ENCODE measurements at places on chromosomes 16 and 17. TPM values are rescaled to one million over a fixed set of nuclear protein-coding genes. Genes with fewer than 3 reads are reported as not detected.

HSDL1 gene
- 21.8 TPM for total RNA-seq

PRR29 gene
- 0.26 TPM for total RNA-seq

C1QTNF8 gene
- not detected for total RNA-seq

WNT9B gene
- not detected for total RNA-seq

MMP25 gene
- not detected for total RNA-seq

MT1A gene
- total RNA-seq: 5.3 TPM

MYH2 gene
- not detected for total RNA-seq

CARD14 gene
- total RNA-seq: 0.17 TPM

TP53TG3B gene
- total RNA-seq: not detected

MT1E gene
- 251 TPM for total RNA-seq

NPIPB13 gene
- 1.3 TPM for total RNA-seq

METRNL gene
- total RNA-seq: 114 TPM

ZG16B gene
- total RNA-seq: not detected

DNA sequence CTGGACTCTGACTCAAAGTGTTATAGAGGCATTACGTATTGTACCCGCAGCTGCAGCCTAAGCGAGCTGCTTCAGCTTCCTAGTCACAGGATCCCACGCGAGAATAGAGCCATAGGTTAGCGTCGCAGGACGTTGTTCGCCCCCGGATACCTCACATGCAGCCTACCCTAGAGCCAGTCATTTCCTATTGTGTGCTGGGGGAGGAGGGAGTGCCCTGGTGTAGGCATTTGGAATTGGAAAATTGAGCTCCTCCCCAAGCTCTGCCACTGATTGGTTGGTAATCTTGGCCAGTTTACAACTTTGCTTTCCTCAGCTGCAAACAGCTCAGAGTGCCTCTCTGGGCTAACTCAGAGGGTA, 530 bp downstream of the NAA60 start:
- no peaks in the 10 kb centered on the region for H3K36me3 ChIP-seq
- H3K4me3 ChIP-seq: peak overlapping the region; percentile 75
- no peaks in the 10 kb centered on the region for H3K4me1 ChIP-seq
- H3K27ac ChIP-seq: peak overlapping the region; percentile 84
- H3K27me3 ChIP-seq: no peaks in the 10 kb centered on the region

DNA sequence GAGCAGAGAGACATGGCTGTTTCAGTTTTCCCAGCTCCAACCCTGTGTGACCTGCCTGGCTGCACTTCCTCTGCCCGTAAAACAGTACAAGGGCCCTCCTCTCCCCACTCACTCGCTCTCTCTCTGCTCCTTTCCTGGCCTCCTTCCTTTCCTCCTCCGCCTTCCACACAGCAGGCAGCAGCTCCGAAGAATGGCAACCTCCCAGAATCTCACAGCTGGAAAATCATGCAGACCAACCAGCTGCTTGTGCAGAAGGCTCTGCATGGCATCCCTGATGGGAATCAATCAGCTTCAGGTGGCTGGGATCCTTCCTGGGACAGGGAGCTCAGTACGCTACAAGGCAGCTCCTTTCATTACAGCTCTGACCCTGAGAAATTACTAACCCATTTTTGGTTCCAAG, 27.4 kb downstream of the TMEM132E start:
- H3K27ac ChIP-seq: no peak overlapping the region
- H3K4me3 ChIP-seq: no peak overlapping the region
- no peaks in the 10 kb centered on the region for H3K4me1 ChIP-seq
- H3K36me3 ChIP-seq: no peaks in the 10 kb centered on the region

- H3K4me3 ChIP-seq: no peak overlapping the region
- H3K27me3 ChIP-seq: peaks cover 24% of the 10 kb centered on the region
- H3K36me3 ChIP-seq: no peaks in the 10 kb centered on the region
- DNase-seq: no peak
- H3K4me1 ChIP-seq: no peaks in the 10 kb centered on the region
- H3K27ac ChIP-seq: no peak overlapping the region
Measured at GRCh38 chr16:3171855-3172593, 16.0 kb upstream of the OR1F1 start.

- H3K36me3 ChIP-seq: no peaks in the 10 kb centered on the region
- no peak overlapping the region for H3K4me3 ChIP-seq
- no peaks in the 10 kb centered on the region for H3K4me1 ChIP-seq
- DNase-seq: no peak
- no peak overlapping the region for H3K27ac ChIP-seq
Measured at GRCh38 chr17:73738751-73739575, 94.7 kb upstream of the SDK2 start.

DNA sequence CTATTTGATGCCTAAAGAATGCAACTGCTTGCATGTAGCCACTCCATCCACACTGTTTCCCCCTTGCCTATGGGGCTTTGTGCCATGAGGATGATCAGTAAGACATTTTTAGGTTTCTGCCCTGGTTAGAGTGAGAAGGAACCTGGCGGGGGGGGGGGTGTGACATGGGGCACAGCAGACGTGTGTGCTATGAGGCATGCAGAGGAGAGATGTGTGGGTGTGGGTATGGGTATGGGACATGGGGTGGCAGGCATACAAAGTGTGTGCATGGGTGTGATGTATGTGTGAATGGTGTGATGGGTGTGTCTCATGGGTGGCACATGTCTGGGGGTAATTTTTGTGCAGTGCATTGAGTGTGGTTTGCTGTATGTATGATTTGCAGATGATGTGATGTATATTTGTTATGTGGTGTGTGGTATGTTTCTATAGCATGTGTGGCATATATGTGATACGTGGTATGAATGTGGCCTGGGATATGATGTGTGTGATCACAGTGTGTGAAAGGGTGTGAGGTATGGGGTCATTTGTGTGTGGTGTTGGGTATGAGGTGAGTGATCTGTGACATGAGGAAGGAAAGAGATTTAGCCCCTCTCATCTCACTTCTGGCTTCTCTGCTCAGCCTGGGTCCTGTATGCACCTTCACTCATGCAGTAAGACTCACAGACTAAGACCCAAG, 14.9 kb downstream of the CCDC182 start:
- no peak for DNase-seq
- H3K4me3 ChIP-seq: no peak overlapping the region
- H3K4me1 ChIP-seq: no peaks in the 10 kb centered on the region
- no peak overlapping the region for H3K27ac ChIP-seq
- H3K27me3 ChIP-seq: no peaks in the 10 kb centered on the region

DNA sequence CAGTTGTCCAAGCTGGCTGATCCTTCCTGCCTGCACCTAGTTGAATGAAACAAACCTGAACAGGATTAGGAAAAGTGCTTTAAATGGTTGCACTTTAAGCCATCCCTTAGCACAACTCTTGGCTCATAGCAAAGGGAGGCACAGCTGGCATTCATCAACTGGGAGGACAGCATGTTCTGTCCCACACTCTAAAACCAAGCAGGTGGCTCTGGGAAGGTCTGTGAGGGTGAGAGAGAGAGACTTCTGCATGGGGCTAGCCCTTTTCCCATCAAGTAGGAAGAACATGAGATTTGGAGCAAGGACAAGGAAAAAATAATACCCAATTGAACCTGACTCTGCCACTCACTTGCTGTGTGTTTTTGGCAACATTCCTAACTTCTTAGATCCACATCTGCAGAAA, 140.9 kb upstream of the CCL2 start:
- no peaks in the 10 kb centered on the region for H3K36me3 ChIP-seq
- no peaks in the 10 kb centered on the region for H3K4me1 ChIP-seq
- DNase-seq: no peak
- H3K27ac ChIP-seq: no peak overlapping the region

- H3K27me3 ChIP-seq: no peaks in the 10 kb centered on the region
- H3K4me3 ChIP-seq: no peak overlapping the region
- H3K4me1 ChIP-seq: peaks cover 15% of the 10 kb centered on the region
- no peaks in the 10 kb centered on the region for H3K36me3 ChIP-seq
Measured at GRCh38 chr17:12512694-12513355, 152.9 kb upstream of the MYOCD start.

- H3K4me1 ChIP-seq: peaks cover 4% of the 10 kb centered on the region
- H3K27me3 ChIP-seq: no peaks in the 10 kb centered on the region
- no peak overlapping the region for H3K27ac ChIP-seq
- H3K4me3 ChIP-seq: no peak overlapping the region
- H3K36me3 ChIP-seq: no peaks in the 10 kb centered on the region
- DNase-seq: peak; percentile 59
Measured at GRCh38 chr17:72376526-72377345, 255.9 kb downstream of the SOX9 start.

DNA sequence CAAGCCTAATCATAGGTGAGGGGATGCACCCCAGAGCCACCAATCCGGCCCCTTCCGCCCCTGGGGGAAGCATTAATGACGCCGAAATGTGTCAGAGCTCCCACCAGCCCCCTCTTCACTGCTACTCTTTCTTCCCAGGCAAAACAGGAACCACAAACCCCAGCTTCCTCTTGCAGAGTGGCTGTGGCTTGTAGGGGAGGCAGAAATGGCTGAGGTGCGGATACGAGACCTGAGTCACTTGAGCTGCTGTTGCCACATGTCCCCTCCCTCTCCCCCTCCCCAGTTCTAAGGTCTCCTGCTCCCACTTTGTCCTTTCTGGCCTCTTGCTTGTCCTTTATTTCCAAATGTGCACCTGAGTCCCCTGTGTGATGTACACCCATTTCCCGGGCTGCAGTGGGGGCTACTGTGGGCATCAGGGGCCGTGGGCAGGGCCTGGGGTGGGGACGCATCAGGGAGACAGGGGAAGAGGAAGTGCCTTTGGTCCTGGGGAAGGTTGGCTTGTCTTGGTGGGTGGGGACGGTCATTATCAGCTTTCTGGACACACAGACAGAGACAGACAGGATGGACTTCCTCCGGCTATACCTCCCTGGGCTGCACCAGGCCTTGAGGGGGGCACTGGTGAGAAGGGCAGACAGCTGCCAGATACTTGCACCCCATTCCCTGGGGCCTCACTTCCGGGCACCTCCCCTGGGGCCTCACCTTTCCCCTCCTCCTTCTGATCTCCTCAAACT, at the start of gene APOBR:
APOBR (plus strand) TSS at position 523 of the 731 bp plus-strand sequence; CDS start at position 562, 39 bp downstream.
- H3K27ac ChIP-seq: no peak within 1 kb of the TSS
- no peak for DNase-seq
- no peaks in the 10 kb centered on the region for H3K4me1 ChIP-seq
- peaks cover 1% of the 10 kb centered on the region for H3K36me3 ChIP-seq

GRCh38 chr17:30939051-30939689, 17.4 kb downstream of the ADAP2 start:
- no peak overlapping the region for H3K4me3 ChIP-seq
- no peaks in the 10 kb centered on the region for H3K36me3 ChIP-seq
- H3K27ac ChIP-seq: no peak overlapping the region
- no peaks in the 10 kb centered on the region for H3K4me1 ChIP-seq
- peak; percentile 15 for DNase-seq

DNA sequence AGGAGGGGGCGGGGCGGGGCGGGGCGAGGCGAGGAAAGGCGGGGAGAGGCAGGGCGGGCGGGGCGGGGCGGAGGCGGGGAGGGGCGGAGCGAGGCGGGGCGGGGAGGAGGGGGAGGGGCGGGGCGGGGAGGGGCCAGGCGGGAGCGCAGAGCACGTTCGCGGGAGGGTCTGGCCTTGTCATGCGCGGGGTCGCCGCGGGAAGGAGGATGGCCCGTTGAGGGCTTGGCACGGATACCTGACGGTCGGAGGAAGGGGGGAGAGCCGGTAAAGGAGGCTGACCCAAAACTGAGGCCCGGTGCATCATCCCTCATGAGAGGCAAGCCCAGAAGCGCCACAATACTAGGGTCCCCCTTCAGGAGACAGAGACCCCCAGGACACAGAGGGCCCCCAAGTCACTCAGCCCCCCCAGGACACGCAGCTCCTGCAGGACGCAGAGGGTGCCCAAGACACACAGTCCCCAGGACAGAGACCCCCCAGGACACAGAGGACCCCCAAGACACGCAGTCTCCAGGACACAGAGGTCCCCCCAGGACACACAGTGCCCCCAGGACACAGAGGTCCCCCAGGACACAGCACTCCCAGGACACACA, 593 bp upstream of the WDR45B start:
- no peak overlapping the region for H3K27ac ChIP-seq
- H3K4me1 ChIP-seq: peaks cover 6% of the 10 kb centered on the region
- H3K4me3 ChIP-seq: peak overlapping the region; percentile 48
- no peaks in the 10 kb centered on the region for H3K27me3 ChIP-seq
- H3K36me3 ChIP-seq: no peaks in the 10 kb centered on the region

GRCh38 chr17:45336390-45337182, 19.8 kb upstream of the MAP3K14 start:
- no peak overlapping the region for H3K4me3 ChIP-seq
- peaks cover 3% of the 10 kb centered on the region for H3K27me3 ChIP-seq
- H3K4me1 ChIP-seq: peaks cover 5% of the 10 kb centered on the region
- H3K27ac ChIP-seq: no peak overlapping the region
- H3K36me3 ChIP-seq: no peaks in the 10 kb centered on the region

- H3K4me1 ChIP-seq: no peaks in the 10 kb centered on the region
- peaks cover 6% of the 10 kb centered on the region for H3K27me3 ChIP-seq
- no peak overlapping the region for H3K27ac ChIP-seq
Measured at GRCh38 chr17:27276653-27277156, 17.2 kb upstream of the WSB1 start.

DNA sequence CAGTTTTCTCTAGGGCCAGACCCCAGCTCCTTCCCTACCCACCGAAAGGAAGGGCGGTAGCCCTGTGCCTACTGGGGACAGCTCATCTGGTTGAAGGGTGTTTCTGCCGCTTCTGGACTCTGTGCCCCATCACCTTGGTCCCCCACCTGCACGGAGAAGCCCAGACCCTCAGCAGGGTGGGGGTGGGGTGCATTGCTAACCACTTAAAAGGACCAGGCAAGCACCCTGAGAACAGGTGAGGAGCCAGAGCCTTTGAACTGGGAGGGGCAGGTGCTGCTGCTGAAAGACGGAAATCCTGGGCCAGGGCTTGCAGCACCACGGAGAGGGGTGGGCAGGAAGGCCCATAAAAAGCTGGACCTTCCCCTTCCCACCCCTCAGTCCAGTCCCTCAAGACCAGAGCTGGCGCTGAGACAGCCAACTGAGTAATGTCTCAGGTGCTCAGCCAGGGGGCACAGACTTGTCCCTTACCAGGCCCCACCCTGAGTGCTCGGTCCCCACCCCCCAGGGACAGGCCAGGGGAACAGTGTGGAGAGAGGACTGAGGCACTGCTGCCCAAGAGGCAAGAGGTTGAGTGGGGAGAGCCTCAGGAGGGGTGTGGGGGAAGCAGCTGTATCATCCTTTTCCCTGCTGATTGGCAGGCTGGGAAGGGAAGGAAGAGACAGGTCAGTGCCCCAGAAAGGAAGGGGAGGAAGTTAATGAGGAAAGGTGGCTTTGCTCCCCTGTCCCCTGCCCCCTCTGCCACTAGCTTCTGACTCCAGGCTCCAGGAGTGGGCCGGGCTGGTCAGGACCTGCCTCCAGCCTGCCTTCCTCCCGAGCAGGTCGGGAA, 10.9 kb upstream of the SP2 start:
- H3K27me3 ChIP-seq: no peaks in the 10 kb centered on the region
- H3K4me3 ChIP-seq: no peak overlapping the region
- no peaks in the 10 kb centered on the region for H3K36me3 ChIP-seq
- H3K27ac ChIP-seq: no peak overlapping the region

GRCh38 chr16:31664683-31665482, 137.2 kb downstream of the AHSP start:
- H3K4me1 ChIP-seq: no peaks in the 10 kb centered on the region
- H3K27ac ChIP-seq: no peak overlapping the region
- H3K27me3 ChIP-seq: no peaks in the 10 kb centered on the region
